ENCODE measurements at places on chromosomes 13 and 19.
A peak's percentile ranks its signal among the peaks of the same experiment; 100 is the strongest.

DNA sequence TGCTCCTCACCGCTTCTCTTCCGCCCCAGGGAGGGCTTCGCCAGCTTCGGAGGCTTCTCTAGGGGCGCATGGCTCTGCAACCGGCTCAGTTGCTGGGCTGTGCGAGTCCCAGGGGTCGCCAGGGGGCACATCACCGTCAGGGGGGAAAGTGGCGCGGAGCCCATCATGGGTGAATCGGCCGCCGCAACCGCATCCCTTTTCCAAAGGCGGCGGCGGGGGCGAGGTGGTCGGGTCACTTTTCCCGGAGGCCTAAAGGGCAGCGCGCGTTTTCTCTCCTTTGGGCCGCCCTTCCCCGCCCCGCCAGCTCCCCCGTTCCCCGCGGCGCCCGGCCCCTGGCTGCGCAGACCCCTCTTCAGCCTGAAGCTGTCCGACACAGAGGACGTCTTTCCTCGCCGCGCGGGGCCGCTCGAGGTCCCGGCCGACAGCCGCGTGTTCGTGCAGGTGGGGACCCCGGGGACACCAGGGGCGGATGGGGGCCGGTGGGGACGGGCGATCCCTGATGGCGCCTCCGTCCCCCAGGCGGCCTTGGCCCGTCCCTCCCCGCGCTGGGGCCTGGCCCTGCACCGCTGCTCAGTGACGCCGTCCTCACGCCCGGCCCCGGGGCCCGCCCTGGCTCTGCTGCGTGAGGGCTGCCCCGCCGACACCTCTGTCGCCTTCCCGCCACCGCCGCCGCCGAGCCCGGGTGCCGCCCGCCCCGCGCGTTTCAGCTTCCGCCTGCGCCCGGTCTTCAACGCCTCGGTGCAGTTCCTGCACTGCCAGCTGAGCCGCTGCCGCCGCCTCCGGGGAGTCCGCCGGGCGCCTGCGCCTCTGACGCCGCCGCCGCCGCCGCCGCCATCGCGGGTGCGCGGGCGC, 1.7 kb downstream of the TGFBR3L start:
- peaks cover 35% of the 10 kb centered on the region for H3K27me3 ChIP-seq
- no peak overlapping the region for H3K27ac ChIP-seq
- peak; percentile 67 for DNase-seq
- peak overlapping the region; percentile 33 for H3K4me3 ChIP-seq

DNA sequence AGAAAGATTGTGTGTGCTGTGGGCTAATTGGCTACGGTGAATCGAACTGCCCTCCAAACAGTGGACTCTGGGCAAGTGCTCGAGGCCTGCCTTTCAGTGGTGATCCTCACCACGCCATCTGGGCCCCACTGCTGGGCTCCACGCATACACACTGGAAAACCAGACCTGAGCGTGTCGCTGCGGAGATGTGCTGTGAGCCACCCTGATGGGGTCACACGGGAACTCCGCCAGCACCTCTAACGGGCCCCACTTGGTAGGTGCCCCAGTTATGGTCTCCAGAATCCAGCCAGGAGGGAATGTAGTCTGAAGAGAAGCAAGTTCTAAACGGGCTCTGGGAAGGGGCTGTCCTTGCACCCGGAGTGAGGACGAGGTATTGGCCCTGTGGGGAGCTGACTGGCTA, 39.3 kb downstream of the C13orf46 start:
- H3K27me3 ChIP-seq: no peaks in the 10 kb centered on the region
- H3K36me3 ChIP-seq: no peaks in the 10 kb centered on the region
- H3K27ac ChIP-seq: no peak overlapping the region
- peaks cover 26% of the 10 kb centered on the region for H3K4me1 ChIP-seq
- DNase-seq: no peak
- H3K4me3 ChIP-seq: no peak overlapping the region

DNA sequence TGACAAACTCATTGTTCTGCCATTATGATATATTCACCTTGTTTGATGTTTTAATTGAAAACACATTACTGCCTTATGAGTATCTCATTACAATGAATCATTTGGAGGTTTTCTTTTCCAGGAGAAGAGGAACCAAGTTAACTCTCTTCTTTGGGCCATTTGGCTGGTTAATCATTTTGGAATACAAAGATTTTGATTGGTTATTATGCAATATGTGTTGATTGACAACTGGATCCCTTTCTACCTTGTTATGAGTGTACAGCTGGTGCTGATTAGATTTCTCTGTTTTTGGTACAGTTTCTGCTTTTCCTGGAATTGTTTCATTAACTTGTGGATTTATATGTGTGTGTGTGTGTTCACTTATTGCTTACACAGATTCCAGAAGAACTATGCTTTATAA, 49.2 kb upstream of the RGCC start:
- no peaks in the 10 kb centered on the region for H3K36me3 ChIP-seq
- DNase-seq: no peak
- no peak overlapping the region for H3K4me3 ChIP-seq
- no peaks in the 10 kb centered on the region for H3K4me1 ChIP-seq
- H3K27me3 ChIP-seq: no peaks in the 10 kb centered on the region

GRCh38 chr13:33381906-33382305, 96.4 kb upstream of the STARD13 start:
- no peak overlapping the region for H3K27ac ChIP-seq
- H3K36me3 ChIP-seq: no peaks in the 10 kb centered on the region
- no peak overlapping the region for H3K4me3 ChIP-seq

DNA sequence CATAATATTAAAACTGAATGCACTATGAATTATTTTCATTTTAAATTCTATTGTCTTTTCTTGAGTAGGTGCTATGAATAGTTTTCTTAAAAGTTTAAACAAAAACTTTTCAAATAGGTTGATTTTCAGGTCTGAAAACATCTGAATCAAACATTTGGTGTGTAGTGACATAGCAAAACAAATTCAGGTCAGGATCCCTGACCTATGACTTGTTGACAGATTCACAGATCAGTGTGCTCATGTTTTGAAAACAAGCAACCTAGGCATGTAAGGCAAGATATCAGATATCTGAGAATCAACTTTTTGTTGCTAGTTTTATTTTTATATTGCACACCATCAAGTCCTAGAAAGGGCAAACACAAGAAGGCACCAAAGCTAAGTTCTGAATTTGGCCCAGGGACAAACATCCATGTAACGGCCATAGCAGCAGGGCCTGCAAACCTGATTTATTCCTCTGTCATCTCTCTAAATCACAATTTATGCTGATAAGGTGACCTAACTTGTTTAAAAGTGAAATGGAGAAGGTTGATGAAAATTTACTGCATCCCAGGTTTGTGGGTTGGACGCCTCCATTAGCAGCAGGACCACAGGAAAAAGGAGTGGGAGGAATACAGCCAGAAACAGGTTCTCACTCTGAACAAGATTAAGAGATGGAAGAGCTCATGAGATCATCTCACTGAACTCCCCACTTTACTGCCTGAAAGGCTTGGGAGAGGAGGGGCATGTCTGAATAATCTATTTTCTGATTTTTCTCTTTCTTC, 337.7 kb downstream of the KCNRG start:
- peaks cover 2% of the 10 kb centered on the region for H3K4me1 ChIP-seq
- H3K27me3 ChIP-seq: no peaks in the 10 kb centered on the region
- DNase-seq: no peak
- no peak overlapping the region for H3K4me3 ChIP-seq
- no peak overlapping the region for H3K27ac ChIP-seq

- H3K27ac ChIP-seq: peak overlapping the region; percentile 45
- no peak overlapping the region for H3K4me3 ChIP-seq
- no peaks in the 10 kb centered on the region for H3K36me3 ChIP-seq
- DNase-seq: peak; percentile 13
Measured at GRCh38 chr13:77536358-77536757, 852 bp downstream of the SCEL start.

Data from hepatocyte (in vitro differentiated cells).